ENCODE measurements at places on chromosomes 6 and 20.

GRCh38 chr20:57840066-57840465 is 130.3 kb upstream of the PMEPA1 start:
- DNase-seq: no peak

- DNase-seq: no peak
Measured at GRCh38 chr20:62590309-62591121, 51.8 kb upstream of the SLCO4A1 start.

DNA sequence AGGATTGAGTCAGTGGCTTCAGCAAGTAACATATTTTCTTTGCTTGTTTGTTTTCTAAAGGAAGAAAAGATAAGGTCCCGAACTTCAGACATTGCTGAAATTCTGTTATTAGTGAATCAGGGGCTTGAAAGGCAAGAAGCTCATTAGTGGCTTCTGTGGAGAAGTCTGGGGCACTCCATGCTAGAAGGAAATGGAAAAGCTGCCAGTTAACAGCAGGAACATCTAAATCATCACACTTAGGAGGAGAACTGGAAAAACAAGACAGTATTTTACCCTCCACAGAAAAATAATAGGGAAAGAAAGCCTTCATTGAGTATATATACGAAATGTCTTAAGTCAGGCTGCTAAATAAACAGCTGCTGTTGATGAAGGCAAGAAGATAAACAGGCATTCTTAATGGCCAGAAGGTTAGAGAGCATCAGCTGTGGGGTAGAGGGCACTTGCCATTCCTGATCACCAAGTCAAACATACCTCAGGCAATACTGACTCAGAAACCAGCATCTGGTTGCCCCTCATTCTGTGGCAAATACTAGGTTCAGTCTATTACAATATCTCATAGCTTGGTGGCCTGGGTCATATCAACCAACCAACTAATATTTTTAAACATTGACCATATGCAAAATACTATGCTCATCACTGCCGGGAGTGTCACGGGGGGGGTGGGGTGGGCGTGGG is 143.2 kb upstream of the TENT5A start:
- DNase-seq: no peak

- DNase-seq: peak; percentile 18
Measured at GRCh38 chr6:140774080-140774505, 1358.6 kb upstream of the GJE1 start.

DNA sequence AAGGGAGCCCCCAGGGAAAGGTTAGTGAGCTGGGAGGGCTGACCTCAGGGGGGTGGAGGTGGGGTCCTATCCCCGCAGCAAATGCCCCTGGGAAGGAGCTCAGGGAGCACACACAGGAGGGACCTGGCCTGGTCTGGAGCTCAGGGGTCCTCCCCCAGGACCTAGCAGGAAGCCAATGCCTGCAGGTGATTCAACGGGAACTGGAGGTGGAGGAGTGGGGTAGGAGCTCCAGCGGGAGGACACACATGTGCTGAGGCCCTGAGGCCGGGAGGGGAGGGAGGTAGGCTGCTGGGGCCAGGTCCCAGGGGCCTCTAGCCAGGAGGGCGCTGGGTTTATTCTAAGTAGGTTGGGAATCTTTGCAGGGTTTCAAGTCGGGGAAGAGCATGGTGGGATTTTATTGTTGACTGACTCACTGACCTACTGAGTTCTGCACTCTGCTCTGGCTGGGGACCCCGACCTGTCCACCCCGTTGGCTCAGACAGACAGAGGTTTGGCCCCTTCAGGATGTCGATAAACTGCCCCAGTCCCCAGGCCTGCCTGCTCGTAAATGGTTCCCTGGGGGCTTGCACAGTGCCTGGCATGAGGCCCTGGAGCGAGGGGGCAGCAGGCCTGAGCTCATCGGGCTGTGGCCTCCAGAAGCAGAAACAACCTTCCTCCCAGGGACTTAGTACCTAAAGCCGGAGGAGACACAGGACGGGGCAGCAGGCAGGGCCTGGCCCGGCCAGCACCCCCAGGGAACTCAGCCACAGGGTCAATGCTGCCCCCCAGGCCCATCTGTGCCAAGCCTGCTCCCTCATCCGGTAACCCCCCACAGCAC is 62.3 kb downstream of the RIPOR3 start:
- no peak for DNase-seq

Data from Kasumi-1 (cell line).